ENCODE measurements at places on chromosomes 5 and 9. TPM values are rescaled to one million over a fixed set of nuclear protein-coding genes. Genes with fewer than 3 reads are reported as not detected.

FOXD4 gene
- total RNA-seq, result not detected

GRCh38 chr5:39604491-39604890, 179.7 kb upstream of the DAB2 start:
- no peak for DNase-seq

DNA sequence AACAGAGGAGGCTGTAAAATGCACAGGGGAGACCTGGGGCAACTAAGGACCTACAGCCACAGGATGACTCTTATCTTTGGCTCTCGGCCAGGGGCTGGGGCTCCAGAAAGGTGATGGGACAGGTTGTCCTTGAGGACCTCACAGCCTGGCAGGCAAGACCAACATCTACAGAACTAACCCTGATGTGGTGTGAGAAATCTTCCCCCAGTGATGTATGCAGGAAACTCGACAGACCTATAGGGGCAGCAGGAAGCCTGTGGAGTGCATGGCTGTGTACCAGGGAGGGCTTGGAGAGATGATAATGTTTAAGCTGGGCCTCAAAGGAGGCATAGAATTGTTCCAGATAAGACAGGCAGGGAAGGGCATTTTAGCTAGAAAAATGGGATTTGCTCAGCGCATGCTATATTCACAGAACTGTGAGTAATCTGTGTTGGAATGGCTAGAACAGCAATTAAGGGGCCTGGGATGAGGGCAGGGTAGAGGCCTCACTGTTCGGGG, 68.5 kb upstream of the SLC25A51 start:
- DNase-seq, result no peak

DNA sequence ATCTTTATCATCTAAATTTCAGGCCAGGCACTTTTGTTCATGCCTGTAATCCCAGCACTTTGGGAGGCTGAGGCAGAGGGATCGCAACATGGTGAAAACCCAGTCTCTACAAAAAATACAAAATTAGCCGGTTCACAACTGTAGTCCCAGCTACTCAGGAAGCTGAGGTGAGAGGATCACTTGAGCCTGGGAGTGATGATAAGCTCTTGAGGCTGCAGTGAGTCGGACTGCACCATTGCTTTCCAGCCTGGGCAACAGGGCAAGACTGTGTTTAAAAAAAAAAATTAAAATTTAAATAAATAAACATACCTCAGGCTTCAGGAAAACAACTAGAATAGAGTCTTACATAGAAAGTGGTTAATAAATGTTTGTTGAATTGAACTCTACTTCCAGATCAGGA, 147.4 kb downstream of the AGTPBP1 start:
- no peak for DNase-seq
